ENCODE measurements at places on chromosomes 1 and 21.

DNA sequence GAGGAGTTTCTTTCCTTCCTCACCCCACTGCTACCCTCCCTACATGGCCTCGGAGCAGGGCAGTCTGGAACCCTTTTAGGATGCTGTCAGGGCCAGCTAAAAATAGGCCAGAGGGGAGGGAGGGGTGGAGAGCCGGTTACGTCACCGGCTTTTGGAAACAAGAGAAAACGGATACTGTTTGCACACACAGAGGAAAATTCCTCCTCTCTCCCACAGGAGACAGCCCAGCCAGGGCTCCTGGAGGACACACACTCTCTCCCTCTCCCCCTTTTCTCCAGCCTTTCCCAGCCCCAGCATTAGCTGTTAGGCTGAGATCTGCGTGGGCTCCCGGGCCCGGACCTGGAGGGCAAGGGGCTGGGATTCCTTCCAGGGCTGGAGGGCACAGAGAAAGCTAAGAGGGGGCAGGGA lies 20.0 kb upstream of the ALDH4A1 start:
- DNase-seq: peak; percentile 86

DNA sequence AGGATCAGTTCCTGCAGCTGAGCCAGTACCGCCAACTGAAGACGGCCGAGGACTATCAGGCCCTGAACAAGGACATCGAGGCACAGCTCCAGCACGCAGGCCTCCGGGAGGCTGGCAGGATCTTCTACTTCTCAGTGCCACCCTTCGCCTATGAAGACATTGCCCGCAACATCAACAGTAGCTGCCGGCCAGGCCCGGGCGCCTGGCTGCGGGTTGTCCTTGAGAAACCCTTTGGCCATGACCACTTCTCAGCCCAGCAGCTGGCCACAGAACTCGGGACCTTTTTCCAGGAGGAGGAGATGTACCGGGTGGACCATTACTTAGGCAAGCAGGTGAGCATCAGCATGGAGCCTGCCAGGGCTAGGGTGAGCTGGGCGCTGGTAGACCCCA lies 10.7 kb downstream of the H6PD start:
- no peak for DNase-seq

GRCh38 chr1:204409123-204409522 lies 2.5 kb downstream of the PPP1R15B start:
- DNase-seq: peak; percentile 23

DNA sequence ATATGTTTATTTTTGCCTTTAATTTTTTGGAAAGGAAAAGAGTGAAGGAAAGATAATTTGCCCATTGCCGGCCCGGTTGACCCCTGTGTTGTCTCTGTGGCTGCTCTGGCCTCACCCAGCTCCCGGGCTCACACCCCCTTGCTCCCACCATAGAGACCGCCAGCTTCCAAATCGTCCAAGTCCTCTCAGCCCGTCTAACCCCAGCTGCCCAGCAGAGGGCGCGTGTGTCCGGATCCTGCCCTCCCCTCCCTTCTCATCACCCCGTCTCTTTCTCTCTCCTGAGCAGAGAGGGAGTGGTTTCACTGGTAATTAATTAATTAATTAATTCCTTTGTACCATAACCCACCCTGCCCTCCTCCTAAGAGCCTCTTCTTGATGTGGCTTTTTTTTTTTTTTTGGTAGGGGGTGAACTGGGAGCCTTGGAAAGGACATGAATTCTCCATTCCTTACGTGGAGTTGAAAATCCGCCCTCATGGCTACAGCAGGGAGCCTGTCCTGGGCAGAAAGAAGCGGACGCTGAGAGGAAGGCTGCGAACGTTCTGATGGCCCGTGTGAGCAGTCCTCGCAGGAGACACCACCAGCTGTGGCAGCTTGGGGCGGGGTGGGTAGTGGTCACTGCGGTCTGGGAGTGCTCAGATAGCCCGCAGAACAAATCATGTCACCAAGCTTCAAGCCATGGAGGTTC lies 45.9 kb downstream of the KIAA0040 start:
- peak; percentile 85 for DNase-seq

GRCh38 chr1:1833456-1833855 lies 55.2 kb upstream of the NADK start:
- no peak for DNase-seq

GRCh38 chr1:30380625-30380984 lies 342.8 kb downstream of the MATN1 start:
- DNase-seq: peak; percentile 20

GRCh38 chr1:227899820-227900449 lies 47.8 kb downstream of the WNT9A start:
- peak; percentile 52 for DNase-seq

- no peak for DNase-seq
Measured at GRCh38 chr21:33396436-33396835, 6.8 kb upstream of the IFNGR2 start.

GRCh38 chr1:34681480-34682451 lies 73.1 kb upstream of the GJB5 start:
- peak; percentile 82 for DNase-seq

All from islet precursor cell (in vitro differentiated cells).